GM04504 (cell line): ENCODE measurements at places on chromosomes 13 and 19.

DNA sequence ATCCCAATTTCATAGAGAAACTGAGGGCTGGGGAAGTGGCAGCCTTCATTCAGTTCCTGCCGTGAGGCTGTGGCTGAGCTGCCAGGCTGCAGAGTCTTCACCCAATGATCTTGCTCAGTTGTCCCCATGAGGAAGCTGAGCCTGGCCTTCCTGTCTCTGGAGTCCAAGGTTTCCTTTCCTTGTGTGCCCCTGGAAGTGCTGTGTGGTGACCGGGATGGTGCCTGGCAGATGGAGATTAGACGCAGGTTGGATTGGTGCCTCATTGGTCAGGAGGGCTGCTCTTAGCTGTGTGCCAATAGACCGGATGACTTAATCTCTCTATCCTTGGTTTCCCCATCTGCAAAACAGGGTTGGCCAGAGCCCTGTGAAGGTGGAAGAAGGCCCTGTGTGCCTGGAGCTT, 24.6 kb downstream of the DNM2 start:
- DNase-seq: no peak

DNA sequence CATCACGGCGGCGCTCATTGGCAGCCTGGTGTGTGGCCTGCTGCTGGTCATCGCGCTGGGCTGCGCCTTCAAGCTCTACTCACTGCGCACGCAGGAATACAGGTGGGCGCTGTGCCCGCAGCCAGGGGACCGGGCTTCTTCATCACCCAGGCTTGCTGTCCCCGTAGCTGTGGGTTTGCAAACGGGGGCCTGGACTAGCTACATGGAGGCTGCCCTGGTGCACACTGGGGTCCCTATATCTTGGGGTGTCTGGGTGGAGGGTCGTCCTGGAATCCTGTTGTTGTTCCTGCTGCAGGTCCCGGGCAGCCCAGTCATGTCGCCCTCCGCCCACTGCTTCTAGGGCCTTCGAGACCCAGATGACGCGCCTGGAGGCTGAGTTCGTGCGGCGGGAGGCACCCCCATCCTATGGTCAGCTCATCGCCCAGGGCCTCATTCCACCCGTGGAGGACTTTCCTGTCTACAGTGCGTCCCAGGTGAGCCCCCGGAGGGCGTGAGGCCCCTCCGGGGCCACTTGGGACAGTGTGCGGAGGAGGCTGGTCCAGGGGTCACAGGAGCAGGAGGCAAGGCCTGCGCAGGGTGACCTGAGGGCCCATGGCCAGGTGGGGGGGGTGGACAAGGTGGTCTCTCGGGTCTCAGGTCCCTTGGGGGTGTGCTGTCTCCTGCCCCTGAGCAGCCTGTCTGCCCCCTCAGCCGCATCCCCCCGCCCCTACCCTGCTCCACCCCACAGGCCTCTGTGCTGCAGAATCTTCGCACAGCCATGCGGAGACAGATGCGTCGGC, 12.3 kb downstream of the LRP3 start:
- DNase-seq: no peak

DNA sequence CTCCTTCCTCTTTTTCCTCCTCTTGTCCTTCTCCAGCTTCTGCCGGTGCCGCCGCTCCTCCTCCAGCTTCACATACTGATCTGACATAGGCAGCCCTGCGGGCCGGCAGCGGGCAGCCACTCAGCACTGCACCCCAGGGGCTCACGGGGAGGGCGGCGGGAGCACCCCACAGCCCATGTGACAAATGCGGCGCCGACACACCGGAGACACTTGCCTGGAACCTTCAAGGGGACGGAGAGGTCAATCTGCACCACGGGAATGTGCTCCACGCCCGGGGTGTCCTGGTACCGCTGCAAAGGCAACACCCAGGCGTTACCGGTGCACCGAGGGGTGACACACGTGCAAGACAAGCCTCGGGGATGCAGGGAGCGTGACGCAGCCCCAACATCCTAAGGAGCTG, 18.6 kb downstream of the IZUMO4 start:
- DNase-seq: no peak

GRCh38 chr13:112453207-112453829, 77.2 kb downstream of the SPACA7 start:
- DNase-seq: no peak

GRCh38 chr13:105665284-105665683, 870.2 kb downstream of the EFNB2 start:
- peak; percentile 2 for DNase-seq

- DNase-seq: no peak
Measured at GRCh38 chr19:44653343-44653742, 9.6 kb downstream of the PVR start.

DNA sequence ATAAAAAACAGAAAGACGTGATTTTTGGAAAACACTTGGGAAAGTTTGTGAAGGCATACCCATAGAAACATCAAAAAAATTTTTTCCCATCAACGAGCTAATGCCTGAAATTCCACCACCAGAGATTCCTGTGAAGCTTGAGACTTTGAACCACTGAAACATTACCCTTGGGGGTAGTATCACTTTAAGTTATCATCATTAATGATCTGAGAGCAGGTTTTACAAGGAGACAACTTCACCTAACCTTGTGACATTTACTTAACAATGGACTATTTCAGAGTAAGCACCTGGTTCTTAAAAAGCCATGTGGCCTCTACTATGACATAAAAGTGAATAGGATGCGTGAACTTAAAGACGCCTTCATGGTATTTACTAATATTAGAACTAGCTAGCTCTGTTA, 51.9 kb downstream of the DOCK9 start:
- DNase-seq: no peak

DNA sequence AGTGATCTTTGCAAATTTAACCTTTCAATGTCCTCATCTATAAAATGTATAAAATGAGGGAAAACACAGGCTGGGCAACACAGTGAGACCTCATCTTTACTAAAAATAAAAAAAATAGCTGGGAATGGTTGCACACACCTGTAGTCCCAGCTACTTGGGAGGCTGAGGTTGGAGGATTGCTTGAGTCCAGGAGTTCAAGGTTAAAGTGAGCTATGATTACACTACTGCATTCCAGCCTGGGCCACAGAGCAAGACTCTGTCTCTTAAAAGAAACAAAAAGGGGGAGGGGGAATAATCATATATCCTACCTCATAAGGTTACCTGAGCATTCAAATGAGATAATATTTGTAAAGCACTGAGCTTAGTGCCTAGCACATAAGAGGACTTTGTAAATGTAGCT, 5.8 kb downstream of the MTRF1 start:
- DNase-seq: no peak

GRCh38 chr19:28019371-28019770, 1193.6 kb downstream of the UQCRFS1 start:
- no peak for DNase-seq
